ENCODE measurements at places on chromosomes 4 and X.

- no peak for DNase-seq
These were observed 20.1 kb downstream of the SLC7A11 start for GRCh38 chr4:138222046-138222445.

GRCh38 chrX:118346258-118347094, 570 bp downstream of the WDR44 start:
- peak; percentile 36 for DNase-seq

- no peak for DNase-seq
These were observed 62.1 kb upstream of the S100G start for GRCh38 chrX:16587836-16588235.

- no peak for DNase-seq
These were observed 162.7 kb upstream of the GALNTL6 start for GRCh38 chr4:171650543-171650942.

Data from NCI-H1930 (cell line).